ENCODE measurements at places on chromosomes 6 and 20.

GRCh38 chr6:148001844-148002642, 340.6 kb upstream of the SASH1 start:
- DNase-seq: peak; percentile 67

GRCh38 chr6:84707171-84707570, 57.2 kb downstream of the TBX18 start:
- peak; percentile 22 for DNase-seq

DNA sequence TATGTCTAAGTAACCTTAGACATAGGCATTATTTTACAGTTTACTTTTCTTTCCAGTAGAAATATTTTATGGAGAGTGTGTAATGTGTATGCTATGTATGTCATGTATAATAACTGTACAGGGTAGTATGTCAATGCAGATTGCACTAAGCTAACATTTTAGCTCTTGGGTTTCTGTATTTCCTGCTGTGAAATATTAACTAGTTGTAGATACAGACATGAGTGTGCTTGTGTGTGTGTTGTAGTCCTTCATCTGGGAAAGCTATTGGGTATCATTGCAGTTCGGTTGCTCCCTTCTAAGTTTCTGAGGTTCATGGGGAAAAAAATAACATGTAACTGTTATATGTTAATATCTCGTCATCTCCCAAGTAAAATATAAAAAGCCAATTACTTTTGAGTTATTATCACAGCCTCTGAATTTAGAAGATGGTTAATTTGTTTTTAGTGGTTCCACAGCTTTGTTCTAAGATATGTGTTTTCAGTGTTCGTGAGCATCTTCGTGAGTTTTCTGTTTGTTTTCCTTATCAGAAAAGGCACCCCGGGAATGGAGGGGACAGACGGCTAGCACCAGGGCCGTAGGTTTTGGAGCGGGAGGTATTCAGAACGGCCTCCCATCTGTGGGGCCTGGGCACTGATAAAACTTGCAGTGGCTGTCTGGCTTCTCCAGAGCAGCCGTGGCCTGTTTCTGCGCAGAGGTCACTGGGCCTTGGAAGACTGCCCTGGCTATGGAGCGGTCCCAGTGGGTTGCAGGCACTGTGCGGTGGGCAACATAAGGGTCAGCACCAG, 215.0 kb downstream of the ARID1B start:
- no peak for DNase-seq

DNA sequence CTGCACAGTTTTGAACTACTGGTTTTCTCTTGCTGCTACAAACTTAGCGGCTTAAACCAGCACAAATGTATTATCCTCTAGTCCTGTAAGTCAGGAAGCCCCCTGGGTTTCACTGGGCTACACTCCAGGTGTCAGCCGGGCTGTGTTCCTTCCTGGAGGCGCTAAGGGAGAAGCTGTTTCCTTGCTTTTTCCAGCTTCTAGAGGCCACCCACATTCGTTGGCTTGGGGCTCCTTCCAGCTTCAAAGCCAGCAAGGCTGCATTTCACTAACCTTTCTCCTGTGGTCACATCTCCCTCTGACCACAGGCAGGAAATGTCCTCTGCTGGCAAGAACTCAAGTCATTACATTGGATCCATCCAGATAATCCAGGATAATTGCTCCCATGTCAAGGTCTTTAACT, 350.6 kb upstream of the PLCB4 start:
- DNase-seq: peak; percentile 62

DNA sequence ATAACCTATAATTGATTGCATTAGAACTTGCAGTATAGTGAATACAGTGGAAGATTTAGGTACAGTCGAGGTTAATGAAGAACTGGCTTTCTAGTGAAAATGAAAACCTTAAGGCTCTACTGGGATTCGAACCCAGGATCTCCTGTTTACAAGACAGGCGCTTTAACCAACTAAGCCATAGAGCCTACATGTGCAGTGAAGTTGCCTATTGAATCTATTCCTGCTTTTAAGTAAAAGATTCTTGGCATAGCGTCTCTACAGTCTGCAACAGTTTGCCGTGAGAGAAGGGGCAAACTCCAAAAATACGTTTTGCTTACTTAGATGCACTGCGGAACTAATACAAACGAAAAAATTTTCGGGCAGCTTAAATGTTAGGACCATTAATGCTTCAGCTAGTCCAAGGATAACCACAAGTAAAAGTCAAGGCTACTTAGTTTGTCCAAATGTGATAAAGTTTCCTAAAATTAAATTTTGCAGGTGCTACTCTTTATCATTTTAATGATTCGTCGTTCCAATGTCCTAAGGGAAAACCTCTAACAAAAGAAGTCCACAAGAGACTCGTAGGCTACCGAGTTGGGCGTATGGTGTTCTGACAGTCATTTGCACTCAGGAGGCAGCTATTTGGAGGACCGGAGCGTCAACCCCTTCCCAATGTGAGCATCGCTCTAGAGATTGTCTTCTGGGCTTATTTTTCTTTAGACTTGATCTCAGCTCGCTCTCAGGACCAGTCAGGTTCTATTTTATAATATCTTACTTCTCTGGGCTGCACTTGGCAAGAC, 31.3 kb upstream of the ZSCAN23 start:
- peak; percentile 82 for DNase-seq

- DNase-seq: no peak
These were observed 72.6 kb upstream of the PAK5 start for GRCh38 chr20:9911519-9911918.

DNA sequence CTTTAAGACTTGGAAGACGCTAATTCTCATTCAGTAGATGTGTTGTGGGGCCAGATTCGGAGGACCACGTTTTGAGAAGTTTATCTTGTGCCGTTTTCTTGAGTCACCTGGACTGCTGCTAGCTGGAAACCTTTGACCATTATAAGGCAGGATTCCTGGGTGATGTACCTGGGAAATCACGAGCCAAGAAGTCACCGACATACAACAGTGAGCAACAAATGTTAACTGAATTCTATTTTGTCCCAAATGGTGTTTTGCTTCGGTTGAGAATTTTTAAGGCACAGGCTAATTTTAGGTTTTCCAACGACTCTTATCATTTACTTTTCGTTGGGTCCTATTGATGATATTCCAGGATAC, 93.4 kb upstream of the BTN3A2 start:
- DNase-seq: no peak

- DNase-seq: peak; percentile 61
These were observed 5.3 kb upstream of the TCP11 start for GRCh38 chr6:35146453-35146852.

DNA sequence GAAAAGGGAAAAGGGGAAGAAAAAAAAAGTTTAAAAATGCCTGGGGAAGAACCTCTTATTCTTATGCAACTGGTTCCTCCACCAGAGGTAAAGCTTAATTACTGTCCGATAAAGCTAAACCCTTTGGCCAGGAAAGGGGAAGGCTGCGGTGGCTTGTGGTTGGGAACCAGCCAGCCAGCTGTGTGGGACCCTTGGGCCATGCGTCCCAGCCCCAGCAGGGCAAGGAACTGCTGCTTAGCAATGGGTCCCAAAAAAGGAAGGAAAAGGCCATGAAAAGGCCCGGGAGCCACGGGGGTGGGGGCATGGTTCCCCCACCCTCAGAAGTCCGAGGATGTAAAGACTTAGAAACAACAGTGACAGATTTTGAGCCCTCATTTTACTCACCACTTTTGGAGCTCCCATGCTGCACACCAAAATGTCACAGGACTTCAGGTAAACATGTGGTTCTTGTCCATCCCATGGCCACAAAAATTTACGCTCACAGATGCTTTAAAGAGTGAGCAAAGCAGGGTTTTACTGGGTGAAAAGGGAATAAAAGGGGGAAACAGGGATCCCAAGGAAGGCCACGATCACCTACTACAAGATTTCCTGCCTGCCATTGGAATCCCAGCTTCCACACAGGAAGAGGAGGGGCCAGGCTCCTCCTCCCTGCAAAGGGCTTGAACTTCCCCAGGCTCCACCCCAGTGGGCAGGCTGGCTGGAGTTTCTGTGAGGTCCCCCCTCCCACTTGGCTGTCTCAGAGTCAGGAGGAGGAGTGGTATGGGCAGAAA, 1234.7 kb upstream of the GJE1 start:
- DNase-seq: no peak

- DNase-seq: no peak
These were observed 5.8 kb downstream of the SGK1 start for GRCh38 chr6:134312038-134312660.

GRCh38 chr20:62244644-62245108, 6.4 kb downstream of the OSBPL2 start:
- DNase-seq: no peak

DNA sequence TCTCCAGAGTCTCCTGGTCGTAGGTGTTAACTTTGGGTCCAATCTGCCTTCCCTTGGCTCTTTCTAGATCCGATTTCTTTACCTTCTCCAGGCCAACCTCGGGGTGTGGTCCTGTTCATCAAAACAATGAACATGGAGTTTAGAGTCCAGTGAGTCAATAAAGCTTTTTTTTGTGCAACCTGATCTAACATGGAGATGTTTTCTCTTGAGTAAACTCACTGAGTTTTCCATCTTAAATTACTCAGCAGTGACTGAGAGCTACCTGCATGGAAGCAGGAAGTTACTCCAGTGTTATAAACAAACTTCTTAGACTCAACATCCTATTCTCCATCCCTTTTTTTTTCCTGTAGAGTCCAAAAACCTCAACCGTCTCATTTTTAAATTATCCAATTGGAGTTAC, 14.9 kb upstream of the SLC22A1 start:
- DNase-seq: no peak

- peak; percentile 22 for DNase-seq
These were observed 34.9 kb downstream of the COL12A1 start for GRCh38 chr6:75170691-75171560.

GRCh38 chr20:45452772-45453691, 16.5 kb upstream of the WFDC2 start:
- no peak for DNase-seq

DNA sequence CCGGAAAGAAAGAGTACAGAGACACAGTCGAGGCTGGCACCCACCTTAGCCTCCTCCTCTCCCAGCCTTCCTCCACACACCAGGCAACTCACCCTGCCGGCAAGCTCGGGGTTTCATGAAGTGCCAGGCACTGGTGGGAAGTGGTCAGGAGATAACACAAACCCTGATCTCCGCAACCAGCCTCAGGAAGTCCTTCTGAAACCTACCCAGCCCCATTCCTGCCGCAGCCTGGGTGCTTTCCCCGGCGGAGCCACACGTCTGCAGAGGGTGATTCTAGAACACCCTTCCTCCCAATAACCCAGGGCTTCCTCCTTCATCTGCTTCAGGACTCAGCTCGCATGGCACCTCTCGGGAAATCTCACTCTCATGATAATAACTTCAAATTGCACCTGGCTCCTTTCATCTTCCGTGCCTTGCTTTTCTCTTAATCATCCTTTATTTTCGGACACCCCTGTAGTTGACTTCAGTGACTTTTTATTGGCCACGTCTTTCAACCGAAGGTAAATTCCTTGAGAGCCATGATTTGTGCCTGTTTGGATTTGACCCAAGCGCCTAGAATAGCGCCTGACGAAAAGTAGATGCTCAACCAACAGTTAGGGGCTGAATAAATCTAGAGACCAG, 8.7 kb upstream of the HLA-E start:
- no peak for DNase-seq

- DNase-seq: no peak
These were observed 137.2 kb downstream of the B3GAT2 start for GRCh38 chr6:70819646-70820045.

GRCh38 chr6:152959333-152959732, 23.5 kb downstream of the FBXO5 start:
- no peak for DNase-seq

- DNase-seq: no peak
These were observed 66.2 kb downstream of the MYH7B start for GRCh38 chr20:35021831-35022230.

DNA sequence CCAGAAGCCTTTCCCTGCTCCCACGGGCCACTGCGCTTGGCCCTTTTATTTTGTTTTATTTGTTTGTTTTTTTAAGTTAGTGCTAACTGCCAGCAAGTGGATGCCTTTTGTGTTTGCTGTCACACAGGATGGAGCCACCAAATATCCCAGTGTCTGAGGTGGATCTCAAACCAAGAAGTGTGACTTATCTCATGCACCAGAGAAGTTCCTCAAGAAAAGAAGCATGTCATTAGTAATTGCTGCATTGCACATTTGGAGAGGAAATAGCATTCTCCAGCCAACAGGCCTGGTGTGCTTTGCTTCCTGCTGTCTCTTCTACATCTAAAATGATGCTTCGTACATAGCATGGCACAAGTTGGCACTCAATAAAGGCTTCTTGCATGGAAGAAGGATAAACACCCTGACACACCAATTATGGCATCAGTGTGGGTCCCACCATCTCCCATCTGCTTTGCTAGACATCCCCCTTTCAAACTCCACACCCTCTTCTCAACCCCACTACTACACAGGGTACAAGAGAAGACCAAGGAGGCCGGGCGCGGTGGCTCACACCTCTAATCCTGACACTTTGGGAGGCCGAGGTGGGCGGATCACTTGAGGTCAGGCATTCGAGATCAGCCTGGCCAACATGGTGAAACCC, 1.9 kb upstream of the ATP9A start:
- no peak for DNase-seq

- DNase-seq: peak; percentile 74
These were observed 106.0 kb downstream of the MYO6 start for GRCh38 chr6:75855052-75855451.

- DNase-seq: no peak
These were observed 14.9 kb upstream of the RFPL4B start for GRCh38 chr6:112332274-112332673.

DNA sequence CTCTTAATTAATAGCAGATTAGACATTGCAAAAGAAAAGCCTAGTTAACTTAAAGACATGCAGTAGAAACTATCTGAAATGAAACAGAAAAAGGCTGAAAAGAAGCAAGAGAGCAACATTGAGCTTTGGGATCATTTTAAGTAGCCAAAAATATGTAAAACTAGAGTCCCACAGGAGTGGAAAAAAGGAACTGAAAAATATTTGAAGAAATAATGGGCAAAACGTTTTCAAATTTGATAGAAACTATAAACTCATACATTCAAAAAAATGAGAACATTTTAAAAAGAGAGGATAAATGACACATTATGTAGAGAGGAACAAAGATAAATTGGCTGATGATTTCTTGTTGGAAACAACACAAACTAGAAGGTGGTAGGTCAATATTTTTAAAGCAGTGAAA, 166.1 kb upstream of the AKAP12 start:
- no peak for DNase-seq

DNA sequence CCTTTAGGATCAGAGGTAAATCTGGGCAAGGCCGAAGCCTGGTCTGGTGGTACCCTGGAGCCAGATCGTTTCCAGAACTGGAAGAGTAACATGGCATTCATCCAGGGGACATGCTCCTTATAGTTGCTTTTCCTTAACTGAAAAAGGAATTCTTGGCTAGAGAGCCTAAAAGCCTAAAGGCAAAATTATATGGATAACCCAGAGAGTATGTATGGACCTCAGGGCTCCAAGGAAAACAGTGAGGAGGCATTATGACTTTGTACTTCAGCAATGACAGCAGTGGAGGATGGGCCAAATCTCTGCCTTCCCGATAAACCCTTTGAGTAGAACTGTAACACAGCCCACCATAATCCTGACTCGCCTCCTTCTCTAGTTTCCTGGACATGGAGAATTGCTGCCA, 29.3 kb downstream of the ARHGAP18 start:
- no peak for DNase-seq

- DNase-seq: no peak
These were observed 10.6 kb upstream of the SIRPD start for GRCh38 chr20:1568163-1568490.

GRCh38 chr20:25287631-25288290, 39.9 kb downstream of the PYGB start:
- DNase-seq: no peak
